AG20443 (cell line): ENCODE measurements at places on chromosomes 13 and 19.

GRCh38 chr19:2923510-2923909, 21.3 kb downstream of the ZNF77 start:
- DNase-seq, result peak; percentile 82

- peak; percentile 11 for DNase-seq
These were observed 12.0 kb upstream of the GAS6 start for GRCh38 chr13:113875837-113876281.

GRCh38 chr13:41159174-41159573, 26.6 kb upstream of the KBTBD6 start:
- no peak for DNase-seq

DNA sequence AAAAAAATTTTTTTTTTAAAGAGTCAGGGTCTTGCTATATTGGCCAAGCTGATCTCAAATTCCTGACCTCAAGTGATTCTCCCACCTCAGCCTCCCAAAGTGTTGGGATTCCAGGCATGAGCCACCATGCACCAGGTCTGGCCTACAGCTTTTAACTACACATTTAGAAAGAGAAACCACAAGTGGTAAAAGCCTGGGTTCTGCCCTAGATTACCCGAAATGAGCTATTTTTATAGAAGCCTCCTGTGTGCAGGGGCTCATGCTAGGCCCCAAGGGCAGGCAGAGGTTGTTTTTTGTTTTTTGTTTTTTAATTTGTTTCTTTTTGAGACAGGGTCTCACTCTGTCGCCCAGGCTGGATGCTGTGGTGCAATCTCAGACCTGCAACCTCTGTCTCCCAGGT, 14.0 kb upstream of the MYADM start:
- DNase-seq, result no peak

DNA sequence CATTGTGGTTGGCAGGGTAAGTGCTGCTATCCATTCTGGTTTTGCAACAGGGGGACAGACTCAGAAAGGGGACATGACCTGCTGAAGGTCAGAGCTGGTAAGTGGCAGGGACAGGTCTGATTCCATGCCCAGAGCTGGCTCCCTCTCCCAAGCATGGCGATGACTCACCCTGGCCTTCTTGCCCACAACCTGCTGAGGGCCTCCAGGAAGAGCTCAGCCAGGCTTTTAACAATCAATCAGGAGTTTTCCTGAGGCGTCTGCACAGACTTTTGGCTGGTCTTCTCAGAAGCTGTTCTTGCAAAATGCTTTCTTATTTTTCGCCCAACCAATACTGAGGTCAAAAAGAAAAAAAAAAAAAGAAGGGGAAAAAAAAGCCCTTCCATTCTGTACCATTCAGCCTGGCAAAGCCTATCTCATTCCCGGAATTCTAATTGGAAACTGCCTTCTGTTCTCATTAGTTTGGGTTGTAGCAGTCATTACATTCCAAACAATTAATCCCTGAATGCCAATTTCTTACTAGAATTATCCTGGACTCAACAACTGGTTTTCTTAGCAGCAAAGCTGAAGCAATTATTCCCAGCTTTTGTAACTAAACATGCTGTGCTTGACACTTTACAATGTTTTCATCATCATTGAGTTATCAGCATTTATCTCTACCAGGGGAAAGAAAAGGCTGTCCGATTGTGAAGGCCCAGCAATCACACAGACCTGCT, 17.7 kb downstream of the SIAH3 start:
- DNase-seq, result peak; percentile 43

DNA sequence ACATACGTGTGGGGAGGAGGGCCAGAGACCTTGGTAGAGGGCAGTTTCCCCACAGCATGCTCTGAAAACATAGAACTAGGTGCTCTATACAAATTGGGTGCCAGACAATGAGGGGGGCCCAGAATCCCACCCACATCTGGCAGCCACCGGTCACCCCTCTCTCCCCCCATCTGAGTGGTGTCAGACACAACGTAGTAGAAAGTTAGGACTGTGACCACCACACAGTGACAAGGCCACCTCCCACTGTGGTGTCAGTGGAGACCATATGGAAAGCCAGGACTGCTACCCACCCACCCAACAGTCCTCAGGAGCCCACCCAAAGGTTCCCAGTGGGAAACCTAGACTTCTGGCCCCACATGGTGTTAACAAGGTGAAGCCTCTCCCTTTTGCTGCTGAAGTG, 2.1 kb upstream of the ATP4B start:
- DNase-seq, result no peak

GRCh38 chr13:101521371-101521770, 68.9 kb downstream of the ITGBL1 start:
- DNase-seq, result no peak

- DNase-seq, result no peak
These were observed 38.7 kb downstream of the RNF6 start for GRCh38 chr13:26183416-26183815.

DNA sequence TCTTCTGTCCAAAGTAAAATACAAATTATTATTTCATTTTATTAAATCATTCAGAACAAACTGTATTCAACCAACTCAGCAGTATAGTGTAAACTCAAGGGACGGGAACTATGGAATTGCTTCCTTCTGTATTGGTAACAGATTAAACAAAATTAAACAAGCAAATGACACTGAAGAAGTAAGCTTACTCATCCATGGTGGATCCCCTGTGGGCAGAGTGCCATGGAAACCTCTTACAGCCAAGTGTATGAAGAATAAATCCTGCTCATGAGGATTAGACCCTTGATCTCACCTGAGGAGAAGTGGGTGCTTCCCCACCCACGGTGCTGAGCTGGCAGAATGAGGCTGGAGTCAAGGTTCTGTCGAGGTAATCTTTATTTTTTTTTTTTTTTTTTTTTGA, 18.0 kb upstream of the RFXAP start:
- no peak for DNase-seq

DNA sequence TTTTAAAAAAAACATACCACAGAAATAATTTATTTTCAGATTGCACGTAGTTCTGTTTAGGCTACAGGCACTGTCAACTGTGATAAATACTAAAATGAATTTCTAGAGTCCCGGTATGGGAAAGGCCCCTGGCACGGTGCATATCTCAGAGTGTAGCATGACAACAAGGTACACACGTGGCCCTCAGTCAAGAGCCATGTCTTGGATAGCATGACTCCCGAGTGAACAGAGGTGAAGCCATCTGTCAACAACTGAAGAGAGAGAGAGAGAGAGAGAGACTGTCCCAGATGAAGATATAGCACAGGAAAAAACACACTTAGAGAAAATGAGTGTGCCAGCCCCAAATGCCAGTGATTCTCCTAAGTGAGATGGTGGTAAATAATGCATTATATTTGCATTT, 297.5 kb downstream of the MYO16 start:
- DNase-seq, result no peak

- DNase-seq, result no peak
These were observed 72.3 kb upstream of the UQCRFS1 start for GRCh38 chr19:29285187-29285687.

DNA sequence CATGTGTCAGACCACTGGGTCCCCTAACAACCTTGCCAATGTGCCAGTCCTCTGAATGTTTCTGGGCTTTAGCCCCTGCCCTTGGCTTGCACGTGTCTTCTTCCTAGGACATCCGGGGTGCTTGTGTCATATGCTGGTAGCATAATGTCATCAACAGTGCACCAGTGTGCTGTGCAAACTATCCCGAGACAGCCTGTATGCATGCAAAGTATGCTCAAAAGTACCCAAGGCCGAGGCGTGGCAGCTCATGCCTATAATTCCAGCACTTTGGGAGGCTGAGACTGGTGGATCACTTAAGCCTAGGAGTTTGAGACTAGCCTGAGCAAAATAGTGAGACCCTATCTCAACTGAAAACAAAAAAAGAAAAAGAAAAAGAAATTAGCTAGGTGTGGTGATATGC, 20.8 kb upstream of the C19orf12 start:
- no peak for DNase-seq

- DNase-seq, result no peak
These were observed 1314.6 kb downstream of the EFNB2 start for GRCh38 chr13:105220881-105221280.

DNA sequence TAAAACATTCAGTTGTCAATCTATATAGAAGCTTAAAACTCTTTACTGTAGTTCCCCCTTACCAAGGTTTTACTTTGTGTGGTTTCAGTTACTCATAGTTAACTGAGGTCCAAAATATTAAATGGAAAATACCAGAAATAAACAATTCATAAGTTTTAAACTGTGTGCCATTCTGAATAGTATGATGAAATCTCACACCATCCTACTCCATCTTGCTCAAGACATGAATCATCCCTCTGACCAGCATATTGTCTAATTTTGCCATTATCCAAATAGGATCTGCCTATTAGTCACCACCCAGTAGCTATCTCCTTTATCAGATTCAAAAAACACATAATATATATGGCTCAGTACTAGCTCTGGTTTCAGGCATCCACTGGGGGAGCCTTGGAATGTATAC, 22.4 kb downstream of the ZNF571 start:
- no peak for DNase-seq

- DNase-seq, result no peak
These were observed 121.7 kb upstream of the MAB21L1 start for GRCh38 chr13:35598233-35598632.

DNA sequence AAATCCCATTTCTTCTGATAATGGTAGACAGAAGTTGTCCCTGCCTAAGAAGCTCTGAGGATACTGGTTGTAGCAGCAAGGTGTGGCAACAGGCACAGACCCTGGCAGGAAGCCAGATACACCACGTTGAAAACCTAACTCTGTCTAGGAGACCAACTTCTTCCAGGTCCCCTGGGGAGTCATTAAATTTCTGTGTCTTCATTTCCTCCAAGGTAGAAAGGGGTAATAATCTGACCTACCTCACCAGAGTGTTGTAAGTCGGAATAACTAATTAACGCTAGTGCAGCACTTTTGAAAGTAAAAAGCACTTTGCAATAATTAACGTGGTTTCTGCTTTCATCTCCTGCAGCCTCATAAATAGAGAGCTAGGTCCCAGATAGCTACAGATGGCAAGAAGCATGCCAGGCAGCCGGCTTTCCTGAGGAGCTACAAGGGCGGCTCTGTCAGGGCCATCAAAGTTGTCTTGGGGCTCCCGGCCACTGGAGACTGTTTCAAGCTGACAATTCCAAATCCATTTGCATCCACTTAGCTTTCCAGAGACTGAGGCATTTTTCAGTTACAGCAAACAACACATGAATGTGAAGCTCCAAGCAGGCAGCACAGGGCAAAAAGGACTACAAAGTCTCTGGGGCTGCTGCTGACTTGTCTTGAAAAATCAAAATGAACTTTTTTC, 176.2 kb downstream of the FOXO1 start:
- DNase-seq, result no peak

DNA sequence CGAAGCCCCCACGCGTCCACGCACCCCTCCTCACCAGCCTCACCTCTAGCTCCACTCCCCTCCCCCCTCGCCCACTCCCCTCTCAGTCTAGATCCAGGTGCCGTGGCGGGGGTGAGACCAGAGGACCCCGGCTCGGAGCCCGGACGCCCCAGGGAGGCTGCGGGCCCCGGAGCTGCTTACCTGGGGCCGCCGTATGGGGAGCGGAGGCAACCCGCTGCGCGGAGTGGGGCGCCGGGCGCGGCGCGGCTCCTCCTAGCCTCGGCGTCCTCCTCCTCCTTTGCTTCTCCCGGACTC, 353 bp downstream of the ENOX1 start:
- no peak for DNase-seq

DNA sequence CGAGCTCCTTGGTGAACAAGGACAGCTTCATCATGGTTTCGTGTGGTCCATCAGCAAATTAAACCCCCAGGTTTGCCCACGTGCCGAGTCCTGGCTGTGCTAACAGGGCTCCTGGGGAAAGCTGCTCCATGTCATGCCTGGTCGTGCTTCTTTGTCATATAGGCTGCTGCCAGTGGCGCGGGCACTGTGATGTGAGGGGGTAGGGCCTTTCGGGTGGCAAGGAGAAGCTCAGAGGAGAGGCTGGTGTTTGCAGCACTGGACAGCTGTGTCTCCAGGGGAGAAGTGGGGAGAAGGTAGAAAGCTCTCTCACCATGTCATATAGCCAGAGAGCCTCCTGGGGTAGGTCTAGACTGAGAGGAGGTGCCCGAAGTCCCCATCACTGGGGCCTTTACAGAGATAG, 13.3 kb downstream of the VSTM2B start:
- DNase-seq, result no peak

- DNase-seq, result peak; percentile 30
These were observed 66.0 kb upstream of the TNFRSF19 start for GRCh38 chr13:23504180-23504579.

DNA sequence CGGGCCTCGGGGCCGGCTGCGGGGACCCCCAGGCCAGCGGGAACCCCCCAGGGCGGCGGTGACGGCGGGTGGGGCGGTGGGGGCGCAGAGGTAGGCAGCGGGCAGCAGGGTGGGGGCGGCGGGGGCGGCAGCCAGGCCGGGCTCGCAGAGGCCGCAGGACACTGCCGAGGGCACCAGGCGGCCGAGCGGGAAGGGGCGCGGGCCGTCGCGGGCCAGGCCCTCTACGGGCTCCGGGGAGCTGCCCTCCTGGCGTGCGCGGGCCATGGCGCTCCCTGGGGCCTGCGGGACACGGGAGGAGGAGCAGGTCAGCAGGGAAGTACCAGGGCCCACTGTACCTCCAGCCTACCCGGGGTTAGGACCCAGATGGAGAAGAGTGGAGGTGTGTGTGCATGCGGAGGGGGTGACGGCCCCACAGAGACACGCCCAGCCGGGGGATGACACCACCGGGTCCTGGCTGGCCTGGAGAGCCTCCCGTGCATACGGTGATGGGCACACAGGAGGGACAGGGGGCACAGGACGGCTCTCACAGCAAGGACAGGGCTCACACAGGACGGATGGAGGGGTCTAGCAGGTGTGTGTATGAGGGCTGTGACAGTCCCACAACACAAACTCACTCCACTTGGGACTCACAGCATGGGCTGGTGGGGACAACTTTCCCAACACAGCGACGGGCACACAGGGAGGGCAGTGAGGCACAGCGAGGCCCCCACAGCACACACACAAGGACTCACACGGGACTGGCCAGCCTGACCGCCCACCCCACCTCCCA, 2.6 kb downstream of the BBC3 start:
- DNase-seq, result peak; percentile 34

DNA sequence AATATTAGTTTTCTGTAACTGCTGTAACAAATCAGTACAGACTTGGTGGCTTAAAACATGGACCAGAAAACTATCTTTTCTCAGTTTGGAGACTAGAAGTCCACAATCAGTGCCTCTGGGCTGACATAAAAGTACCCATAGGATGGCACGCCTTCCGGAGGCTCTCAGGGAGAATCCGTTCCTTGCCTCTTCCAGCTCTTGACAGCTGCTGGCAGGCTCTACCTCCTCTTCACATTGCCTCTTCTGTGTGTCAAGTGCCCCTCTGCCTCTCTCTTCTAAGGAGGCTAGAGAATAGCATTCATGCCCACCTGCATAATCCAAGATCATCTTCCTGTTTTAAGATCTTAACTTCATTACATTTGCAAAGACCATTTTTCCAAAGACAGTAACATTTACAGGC, 1194.2 kb downstream of the EFNB2 start:
- DNase-seq, result no peak

GRCh38 chr13:88483202-88483601, 812.0 kb downstream of the SLITRK5 start:
- no peak for DNase-seq

- peak; percentile 4 for DNase-seq
These were observed at the start of gene CAPN12 for GRCh38 chr19:38744298-38744681. CAPN12 (minus strand) TSS chr19:38744474; CDS start chr19:38744165, 309 bp downstream.
